Heart left ventricle (tissue), 16 donors: ENCODE measurements at places on chromosomes 6 and 20. TPM values are rescaled to one million over a fixed set of nuclear protein-coding genes. Genes with fewer than 3 reads are reported as not detected.

Gene CASS4
- 0.71 TPM for total RNA-seq

Gene MARCKS
- 55.7 TPM for total RNA-seq

GRCh38 chr6:159086033-159086618, 41.3 kb upstream of the TAGAP start:
- no peak for DNase-seq
- H3K4me3 ChIP-seq: no peak overlapping the region
- H3K27me3 ChIP-seq: no peaks in the 10 kb centered on the region
- no peaks in the 10 kb centered on the region for H3K36me3 ChIP-seq
- no peaks in the 10 kb centered on the region for H3K4me1 ChIP-seq

Gene DNAAF9
- 30.7 TPM for total RNA-seq

Gene SOBP
- 20.6 TPM for total RNA-seq

DNA sequence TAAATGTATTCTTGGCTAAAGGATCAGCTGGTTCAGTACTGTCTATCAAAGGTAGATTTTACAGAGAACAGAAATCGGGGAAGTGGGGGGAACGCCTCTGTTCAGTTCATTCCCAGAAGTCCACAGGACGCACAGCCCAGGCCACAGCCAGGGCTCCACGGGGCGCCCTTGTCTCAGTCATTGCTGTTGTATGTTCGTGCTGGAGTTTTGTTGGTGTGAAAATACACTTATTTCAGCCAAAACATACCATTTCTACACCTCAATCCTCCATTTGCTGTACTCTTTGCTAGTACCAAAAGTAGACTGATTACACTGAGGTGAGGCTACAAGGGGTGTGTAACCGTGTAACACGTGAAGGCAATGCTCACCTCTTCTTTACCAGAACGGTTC, 29.9 kb downstream of the TXNDC5 start:
- H3K4me3 ChIP-seq: no peak overlapping the region
- H3K27ac ChIP-seq: no peak overlapping the region
- peaks cover 34% of the 10 kb centered on the region for H3K36me3 ChIP-seq

Gene BPIFB2
- total RNA-seq: not detected
